ENCODE measurements at places on chromosomes 1 and 21.

DNA sequence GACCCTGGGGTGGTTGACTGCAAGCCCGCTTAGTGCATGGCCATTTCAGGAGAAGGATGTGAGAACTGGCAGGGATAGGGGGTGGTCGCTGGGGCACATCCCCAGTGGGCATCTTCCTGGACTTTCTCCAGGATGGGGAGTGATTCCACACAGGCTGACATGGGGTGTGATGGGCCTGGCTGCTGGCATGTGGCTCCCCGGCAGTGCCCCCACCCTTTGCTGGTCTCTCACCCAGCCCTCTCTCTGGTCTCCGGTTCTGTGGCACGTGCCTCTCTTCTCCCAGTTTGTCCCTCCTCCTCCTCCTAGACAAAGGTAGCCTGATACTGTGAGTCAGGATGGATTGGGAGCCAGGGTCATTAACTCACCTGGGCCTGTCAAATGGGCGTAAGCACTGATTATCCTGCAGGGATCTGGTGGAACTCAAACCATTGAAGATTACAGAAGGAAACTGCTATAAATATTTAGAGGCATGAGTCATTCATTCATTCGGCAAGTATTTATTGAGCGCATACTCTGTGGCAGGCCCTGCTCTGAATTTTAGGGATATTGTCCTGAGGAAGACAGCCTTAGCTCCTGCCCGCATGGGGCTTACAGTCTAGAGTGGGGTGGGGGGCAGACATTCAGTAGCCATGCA, 23.6 kb upstream of the EPS8L3 start:
- no peak for DNase-seq

- DNase-seq, result no peak
Observed at GRCh38 chr1:229119876-229120275, 151.0 kb upstream of the RAB4A start.

- no peak for DNase-seq
Observed at GRCh38 chr1:185015631-185016030, 29.7 kb upstream of the RNF2 start.

- no peak for DNase-seq
Observed at GRCh38 chr1:226487921-226488320, 60.6 kb upstream of the STUM start.

DNA sequence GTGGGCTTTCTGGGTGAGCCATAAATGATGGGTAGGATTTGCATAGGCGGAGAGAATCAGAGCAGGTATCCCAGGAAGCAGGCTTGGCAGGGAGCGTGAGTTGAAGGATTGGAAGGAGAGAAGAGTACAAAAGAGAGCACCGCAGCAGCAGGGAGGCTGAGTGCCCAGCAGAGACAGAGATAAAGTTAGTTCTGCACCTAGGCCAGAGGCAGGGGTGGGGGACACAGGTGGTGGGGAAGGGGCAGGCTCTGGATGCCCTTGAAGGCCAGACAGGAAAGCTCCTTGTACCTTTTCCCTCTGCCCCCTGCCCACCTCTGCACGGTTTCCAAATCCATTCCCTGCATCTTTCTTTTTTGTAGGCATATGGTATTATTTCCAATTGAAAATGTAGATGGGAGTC, 33.0 kb upstream of the TRABD2B start:
- DNase-seq, result no peak

DNA sequence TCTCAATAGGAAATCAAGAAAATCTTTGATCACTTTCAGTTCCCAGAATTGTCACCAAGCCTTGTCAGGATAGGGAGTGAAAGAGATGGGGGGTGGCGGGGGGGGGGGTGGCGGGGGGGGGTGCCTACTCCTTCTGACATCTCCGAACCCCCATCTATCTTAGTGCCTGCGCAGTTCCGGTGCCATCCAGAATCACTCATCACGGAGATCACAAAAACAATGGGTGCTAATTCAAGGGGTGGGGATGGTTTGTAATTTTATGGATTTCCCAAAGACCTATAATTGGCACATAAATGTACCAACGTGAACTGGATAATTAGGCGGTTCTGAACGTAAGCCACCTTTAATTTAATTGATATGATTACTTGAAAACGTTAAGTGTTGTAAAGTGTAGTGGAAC, 2.1 kb downstream of the DAB1 start:
- DNase-seq, result no peak

DNA sequence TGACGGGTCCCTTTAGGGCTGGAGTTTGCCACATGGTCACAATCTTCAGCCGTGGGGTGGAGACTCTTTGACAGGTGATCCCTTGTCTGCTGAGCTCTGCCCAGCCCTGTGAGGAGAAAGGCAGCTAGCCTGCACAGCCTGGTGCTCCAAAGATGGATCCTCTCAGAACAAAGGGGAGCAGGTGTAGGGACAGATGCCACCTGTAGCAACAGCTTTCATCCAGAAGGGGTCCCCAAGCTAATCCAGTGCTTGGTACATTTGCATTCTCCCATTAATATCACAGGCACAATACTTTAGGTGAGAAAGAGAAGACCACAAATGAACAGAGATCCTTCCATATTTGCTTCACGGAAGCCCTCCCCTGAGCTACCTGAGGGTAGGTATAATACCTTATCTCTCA, 93.2 kb downstream of the CCDC185 start:
- peak; percentile 20 for DNase-seq

GRCh38 chr1:115337276-115337632, 795 bp downstream of the NGF start:
- DNase-seq, result no peak

DNA sequence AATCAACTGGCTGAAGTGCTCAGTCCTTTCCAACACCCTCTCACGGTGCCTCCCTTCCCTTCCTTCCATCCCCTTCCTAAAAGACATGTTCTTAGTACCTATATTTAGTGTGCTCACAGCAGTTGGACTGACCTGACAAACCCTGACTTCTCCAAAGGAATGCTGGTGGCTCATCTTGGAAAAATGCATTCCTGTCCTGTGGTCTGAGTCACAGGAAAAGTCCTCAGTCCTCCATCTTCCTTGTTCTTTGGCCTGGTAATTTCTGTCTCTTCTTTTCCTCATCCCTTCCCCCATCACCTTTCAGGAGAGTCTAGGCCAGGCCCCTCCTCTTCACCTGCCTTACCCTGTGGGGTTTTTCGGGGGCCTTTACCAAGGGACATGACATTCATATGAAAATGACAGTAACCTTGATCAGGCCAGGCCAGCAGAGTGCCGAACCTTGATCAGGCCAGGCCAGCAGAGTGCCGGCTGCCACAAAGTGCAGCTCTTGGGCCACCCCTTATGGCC, 7.2 kb downstream of the ATP1B1 start:
- DNase-seq, result no peak

- DNase-seq, result peak; percentile 35
Observed at GRCh38 chr1:1290238-1290731, 10.0 kb downstream of the SCNN1D start.

DNA sequence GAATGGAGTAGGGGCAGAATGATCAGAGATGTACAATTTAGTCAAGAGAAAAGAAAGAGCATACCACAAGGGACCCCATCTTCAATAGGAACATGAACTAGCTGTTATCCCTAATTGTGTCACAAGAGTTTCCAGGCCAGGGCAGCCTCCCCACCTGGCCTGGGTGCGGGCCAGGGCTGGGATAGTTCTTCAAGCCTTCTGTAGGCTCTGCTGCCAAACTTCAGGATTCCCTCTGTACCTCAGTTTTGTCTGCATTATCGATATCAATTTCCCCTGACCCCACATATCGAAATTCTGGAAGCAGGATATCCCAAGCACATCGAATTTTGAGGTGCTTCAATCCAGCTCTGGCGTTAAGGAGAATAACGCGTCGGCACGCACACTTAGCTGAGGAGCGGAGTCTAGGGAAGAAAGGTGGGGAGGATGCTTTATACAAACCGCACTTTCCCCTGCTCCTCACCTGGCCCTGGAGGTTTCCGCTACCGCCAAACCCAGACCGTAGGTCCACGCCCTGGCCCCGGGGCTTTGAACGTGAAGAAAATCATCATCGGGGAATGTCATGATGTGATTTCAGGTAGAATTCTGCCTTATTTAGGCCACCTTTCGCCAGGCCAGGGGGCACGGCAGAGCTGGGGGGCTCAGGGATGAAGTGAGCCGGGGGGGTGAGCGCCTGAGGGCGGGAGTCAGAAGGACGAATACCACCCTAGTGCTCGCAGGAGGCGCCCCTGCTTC, 7.4 kb downstream of the HLX start:
- no peak for DNase-seq

GRCh38 chr1:206568256-206568655, 44.0 kb downstream of the EIF2D start:
- DNase-seq, result no peak

DNA sequence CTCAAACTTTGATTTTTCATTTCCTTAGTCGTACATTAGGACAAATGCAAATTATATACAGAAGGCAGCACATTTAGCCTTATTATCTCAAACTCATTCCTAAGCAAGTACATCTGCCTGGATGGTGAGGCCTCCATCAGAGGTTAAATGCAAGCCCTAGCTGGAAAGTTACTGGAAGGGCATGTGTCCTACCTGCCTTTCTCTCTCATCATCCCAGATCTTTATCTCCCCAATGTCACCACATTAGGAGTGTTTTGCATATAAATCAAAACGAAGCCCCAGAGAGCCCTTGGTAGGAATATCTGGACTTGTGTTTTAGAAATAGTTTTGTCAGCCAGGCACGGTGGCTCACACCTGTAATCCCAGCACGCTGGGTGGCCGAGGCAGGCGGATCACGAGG, 35.0 kb downstream of the APP start:
- DNase-seq, result no peak

DNA sequence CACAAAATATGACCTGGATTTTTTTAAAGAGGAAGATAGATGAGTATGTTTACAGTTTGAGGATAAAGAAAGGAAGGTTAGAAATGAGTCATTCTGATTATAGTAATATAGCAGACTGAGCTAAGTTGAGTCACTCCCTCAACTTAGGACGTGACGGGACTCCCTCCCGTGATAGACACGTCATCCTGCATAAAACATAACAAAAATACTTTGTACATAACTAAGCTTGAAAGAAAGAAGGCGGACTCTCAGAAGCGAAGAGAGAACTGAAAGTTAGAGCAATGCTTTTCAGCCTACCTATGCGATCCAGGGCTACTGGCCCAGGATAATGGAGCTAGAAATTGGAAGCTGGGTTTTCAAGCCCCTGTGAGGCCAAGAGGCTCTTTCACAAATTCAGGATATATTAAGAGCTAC, 53.0 kb upstream of the DESI2 start:
- no peak for DNase-seq

DNA sequence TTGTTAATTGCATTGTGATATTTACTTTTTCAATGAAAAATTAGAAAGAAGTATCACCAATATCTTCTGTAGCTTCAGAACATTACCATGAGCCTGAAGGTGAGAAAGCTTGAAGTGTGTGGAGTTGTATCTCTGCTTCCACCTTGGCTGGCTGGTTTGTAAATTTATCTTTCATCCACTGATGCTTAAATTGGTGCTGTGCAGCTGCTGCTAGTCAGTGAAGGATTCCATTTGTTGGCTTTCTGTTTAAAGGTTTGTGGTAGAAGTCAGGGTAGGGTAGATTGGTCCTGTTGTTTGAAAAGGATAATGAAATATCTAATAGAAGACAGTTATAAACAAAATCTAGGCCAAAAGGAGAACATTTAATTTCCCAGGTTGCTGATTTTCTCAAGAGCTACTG, 105.7 kb downstream of the C1orf21 start:
- no peak for DNase-seq

DNA sequence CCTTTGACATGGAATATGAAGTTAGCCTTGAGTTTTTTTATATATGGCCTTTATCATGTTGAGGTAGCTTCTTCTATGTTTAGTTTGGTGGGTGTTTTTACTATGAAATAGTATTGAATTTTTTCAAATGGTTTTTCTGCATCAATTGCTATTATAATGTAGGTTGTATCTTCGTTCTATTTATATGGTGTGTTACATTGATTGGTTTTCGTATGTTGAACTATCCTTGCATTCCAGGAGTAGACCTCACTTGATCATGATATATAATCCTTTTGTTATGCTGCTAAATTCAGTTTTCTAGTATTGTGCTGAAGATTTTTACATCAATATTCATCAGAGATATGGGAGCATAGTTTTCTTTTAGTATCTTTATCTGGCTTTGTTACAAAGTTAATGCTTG, 55.8 kb downstream of the C1orf198 start:
- no peak for DNase-seq

DNA sequence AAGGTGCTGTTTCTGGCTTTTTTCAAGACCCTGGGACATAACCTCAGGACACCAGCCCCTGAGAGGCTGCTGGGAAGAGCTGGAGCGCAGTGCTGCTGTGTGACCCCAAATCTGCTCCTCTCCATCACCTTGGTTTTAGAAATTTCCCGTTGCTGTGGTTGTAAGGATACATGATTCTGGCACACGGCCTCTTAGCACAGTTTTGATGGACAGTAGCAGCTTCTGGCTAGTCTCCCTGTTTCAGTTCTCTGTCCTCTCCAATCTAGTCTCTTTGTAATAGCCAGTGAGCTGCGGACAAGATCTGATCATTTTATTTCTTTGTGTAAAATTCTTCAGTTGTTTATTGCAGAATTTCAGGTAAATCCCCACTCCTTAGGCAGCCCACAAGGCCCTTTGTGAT, 3.1 kb downstream of the CLIC6 start:
- no peak for DNase-seq

GRCh38 chr1:1425753-1426495, 4.8 kb upstream of the ANKRD65 start:
- no peak for DNase-seq

- DNase-seq, result no peak
Observed at GRCh38 chr1:201183209-201183608, 7.4 kb upstream of the IGFN1 start.

DNA sequence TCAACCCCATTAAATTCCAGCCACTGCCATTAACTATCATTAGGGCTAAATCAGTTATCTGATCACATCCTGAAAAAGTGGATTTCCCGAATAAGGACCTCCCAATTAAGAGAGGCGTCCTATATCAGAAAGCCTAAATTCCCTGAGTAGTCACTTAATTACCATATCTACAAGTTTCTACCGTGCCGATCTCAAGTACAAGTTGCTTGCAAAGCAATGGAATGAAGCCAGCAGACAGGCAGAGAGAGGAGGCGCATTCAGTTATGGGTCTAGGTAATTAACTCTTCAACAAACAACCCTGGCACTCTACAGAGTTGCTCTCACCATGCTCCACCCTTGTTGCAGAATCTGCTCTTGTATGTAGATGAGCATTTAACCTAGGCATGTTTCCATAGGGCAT, 494.6 kb upstream of the RUNX1 start:
- peak; percentile 55 for DNase-seq

- DNase-seq, result no peak
Observed at GRCh38 chr1:221630236-221630635, 111.7 kb downstream of the DUSP10 start.

GRCh38 chr1:247110627-247111258, 6.6 kb upstream of the ZNF669 start:
- no peak for DNase-seq

Data from DMS79 treated with DMSO at 0.1 percent for 48 hours (cell line).